ENCODE measurements at places on chromosomes 11 and 22. TPM values are rescaled to one million over a fixed set of nuclear protein-coding genes. Genes with fewer than 3 reads are reported as not detected.

GRCh38 chr22:17115945-17116565 lies 5.1 kb downstream of the TMEM121B start:
- no peak for DNase-seq

GRCh38 chr11:44623731-44624491 lies 58.4 kb downstream of the CD82 start:
- DNase-seq: peak; percentile 43

GRCh38 chr11:79942090-79942489 lies 501.3 kb upstream of the TENM4 start:
- DNase-seq: no peak

DNA sequence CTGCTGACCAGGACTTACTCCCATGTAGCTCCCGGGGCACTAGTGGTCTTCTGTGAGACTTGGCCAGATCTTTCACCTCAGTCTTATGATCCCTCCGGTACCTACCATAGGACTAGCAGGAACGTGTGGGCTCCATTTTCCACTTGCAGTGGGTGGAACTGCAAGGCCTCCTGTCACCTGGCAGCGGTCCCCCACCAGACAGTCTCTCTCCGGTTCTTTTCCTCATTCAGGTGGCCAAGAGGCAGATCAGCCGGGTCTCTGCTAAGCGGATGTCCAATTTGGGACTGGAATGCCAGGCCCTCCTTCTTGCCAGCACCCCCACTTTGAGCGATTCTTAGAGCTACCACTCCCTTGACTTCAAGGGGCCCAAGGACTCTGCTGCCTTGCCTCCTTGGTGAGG lies 158.9 kb downstream of the NAV2 start:
- no peak for DNase-seq

- no peak for DNase-seq
Observed at GRCh38 chr11:6834021-6834420, 11.5 kb upstream of the OR10A5 start.

- no peak for DNase-seq
Observed at GRCh38 chr11:74680035-74680671, 51.1 kb downstream of the CHRDL2 start.

GRCh38 chr11:34150494-34151151 lies 45.2 kb downstream of the NAT10 start:
- no peak for DNase-seq

GRCh38 chr11:82601711-82602110 lies 132.0 kb downstream of the FAM181B start:
- DNase-seq: no peak

- no peak for DNase-seq
Observed at GRCh38 chr22:41508770-41509170, 35.5 kb downstream of the POLR3H start.

The NNMT gene
- 173 TPM for total RNA-seq

DNA sequence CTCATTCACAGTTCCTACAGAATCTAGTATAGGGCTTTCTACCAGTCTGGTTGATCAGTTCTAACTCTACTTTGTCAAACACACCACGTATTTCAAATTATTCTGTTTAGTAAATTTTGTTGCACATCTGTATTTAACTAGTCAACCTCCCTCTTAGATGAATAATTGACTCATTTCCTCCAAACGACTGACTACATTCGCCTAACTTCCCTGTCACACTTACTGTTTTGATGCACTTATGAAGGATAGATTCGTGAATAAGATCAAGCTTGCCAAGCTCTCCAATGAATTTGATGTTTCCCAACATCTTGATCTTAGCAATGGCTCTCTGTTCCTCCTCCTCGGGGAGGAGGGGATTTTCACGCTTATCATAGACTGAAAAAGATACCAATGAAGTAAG lies 5.0 kb downstream of the EIF4G2 start:
- no peak for DNase-seq

DNA sequence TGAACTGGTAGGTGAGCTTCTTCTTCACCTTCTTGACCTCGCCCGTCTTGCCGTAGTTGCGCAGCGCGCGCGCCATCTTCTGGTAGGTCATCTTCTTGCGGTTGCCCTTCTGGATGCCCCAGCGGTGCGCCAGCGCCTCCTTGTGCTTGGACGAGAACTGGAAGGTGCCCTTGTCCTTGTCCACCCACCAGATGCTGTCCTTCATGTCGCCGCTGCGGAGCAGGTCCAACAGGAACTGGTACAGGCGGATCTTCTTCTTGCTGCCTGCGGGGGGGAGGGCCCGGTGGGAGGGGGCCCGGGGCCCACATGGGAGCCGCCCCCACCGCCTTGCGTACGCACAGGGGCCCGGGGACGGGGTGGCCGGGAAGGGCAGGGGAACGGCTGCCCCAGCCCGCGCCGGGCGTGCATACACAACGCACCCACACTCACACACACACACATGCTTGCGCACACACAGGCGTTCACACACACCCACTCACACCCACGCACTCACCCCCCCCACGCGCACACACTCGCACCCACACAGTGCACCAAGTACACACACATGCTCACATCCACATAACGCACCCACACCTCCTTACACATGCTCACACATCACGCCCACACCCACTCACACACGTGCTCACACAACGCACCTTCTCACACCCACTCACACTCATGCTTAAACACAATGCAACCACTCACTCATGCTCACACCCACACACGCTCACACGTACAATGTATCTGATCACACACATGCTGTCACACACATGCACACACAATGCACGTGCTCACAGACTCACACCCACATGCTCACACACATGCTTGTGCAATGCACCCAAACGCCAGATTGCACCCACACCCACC lies 3.0 kb upstream of the MYBPC3 start:
- DNase-seq: peak; percentile 96

- peak; percentile 62 for DNase-seq
Observed at GRCh38 chr11:67613960-67614715, 7.4 kb downstream of the NDUFV1 start.

DNA sequence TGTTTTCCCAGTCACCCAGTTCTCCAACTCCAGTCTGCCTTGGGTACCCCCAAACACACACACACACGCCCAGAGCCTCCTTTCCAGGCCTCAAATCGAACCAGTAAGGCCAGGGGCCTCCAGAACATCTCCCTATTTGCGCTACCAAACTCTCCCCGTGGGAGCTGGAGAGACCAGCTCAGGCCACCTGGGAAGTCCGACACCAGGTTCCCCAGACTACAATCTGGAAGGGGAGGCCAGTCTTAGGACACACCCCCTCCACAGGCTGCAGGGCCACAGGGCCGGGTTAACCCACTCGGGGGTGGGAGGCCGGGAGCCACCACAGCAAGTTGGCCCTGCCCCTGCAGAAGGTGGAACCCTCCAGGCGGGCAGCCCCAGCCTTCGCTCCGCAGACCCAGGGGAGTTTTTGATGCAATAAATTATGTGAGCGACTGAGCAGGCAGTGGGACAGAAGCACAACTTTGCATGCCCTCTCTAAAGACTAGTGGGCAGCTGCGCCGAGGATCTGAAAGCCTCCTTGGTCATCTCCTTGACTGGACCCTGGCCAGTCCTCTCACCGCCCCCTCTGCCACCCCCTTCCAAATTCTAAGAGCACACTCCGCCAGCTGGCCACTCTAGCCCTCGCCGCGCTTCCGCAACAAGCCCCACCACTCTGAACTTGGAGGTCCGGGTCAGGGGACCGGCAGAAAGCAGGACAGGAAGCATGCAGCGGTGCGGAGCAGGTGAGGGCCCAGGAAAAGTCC lies 2.8 kb downstream of the IGF2 start:
- no peak for DNase-seq

- DNase-seq: no peak
Observed at GRCh38 chr11:92449222-92449621, 224.6 kb downstream of the FAT3 start.

The CYP2D6 gene
- total RNA-seq: not detected

DNA sequence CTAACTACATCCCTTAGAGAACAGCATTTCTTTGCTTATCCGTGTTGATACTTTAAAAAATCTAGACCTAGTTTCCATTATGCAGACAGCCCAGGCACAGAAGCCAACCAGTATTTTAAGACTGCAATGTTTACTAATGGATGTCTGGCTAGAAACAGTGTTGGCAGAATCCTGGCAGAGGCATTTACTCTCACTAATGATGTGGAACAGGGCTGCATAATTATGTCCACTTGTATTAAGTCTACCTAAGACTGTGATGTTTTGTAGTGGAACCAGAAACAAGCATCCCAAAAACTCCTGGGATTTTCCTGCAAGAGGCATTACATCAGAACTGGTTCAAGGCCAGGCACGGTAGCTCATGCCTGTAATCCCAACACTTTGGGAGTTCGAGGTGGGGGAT lies 50.2 kb upstream of the PICALM start:
- DNase-seq: no peak

- DNase-seq: peak; percentile 75
Observed at GRCh38 chr11:47152953-47153950, 23.4 kb downstream of the ARFGAP2 start.

The LARGE2 gene
- total RNA-seq: not detected

- DNase-seq: no peak
Observed at GRCh38 chr11:17343907-17344306, 7.7 kb upstream of the NCR3LG1 start.

The OR2AG1 gene
- not detected for total RNA-seq

DNA sequence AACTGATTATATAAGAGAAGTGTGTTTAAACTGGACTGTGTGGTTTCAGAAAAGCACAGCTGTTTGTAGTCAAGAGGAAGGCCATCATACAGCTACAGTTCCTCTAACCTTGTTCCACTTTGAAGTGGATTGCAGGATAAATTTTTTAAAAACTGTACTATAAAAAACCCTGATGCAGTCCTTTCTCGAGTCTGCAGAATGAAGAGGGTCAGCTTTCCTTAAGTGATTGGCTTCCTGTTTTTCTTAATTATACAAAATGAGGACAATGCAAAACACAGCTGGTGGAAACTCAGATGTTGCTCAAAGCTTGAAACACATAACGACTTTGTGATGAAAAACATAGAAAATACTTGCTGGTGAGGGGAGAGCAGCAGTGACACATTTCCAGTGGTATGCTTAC lies 1060.5 kb downstream of the DLG2 start:
- no peak for DNase-seq

- no peak for DNase-seq
Observed at GRCh38 chr11:85825616-85826015, 14.7 kb upstream of the SYTL2 start.

The OR10G8 gene
- not detected for total RNA-seq

The PKP3 gene
- 1.9 TPM for total RNA-seq

DNA sequence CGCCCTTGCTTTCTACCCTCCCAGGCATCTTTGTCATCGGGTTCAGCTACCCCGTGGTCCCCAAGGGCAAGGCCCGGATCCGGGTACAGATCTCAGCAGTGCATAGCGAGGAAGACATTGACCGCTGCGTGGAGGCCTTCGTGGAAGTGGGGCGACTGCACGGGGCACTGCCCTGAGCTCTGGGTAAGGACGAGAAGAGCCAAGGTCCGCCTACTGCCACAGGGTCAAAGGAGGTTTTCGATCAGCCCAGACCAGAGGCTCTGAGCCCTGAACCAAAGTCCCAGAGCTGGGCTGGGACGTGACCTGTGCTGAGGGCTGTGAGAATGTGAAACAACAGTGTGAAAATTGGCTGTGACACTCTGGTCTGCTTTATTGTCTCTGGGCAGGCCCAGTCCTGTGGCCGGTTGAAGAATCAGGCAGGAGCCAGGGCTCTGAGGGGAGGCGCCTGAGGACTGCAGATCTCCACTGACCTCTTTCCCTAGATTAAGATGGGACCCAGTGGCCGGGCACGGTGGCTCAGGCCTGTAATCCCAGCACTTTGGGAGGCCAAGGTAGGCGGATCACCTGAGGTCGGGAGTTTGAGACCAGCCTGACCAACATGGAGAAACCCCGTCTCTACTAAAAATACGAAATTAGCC lies 6.5 kb upstream of the GALR3 start:
- no peak for DNase-seq

GRCh38 chr11:898540-899190 lies 11.9 kb downstream of the CHID1 start:
- DNase-seq: no peak

DNA sequence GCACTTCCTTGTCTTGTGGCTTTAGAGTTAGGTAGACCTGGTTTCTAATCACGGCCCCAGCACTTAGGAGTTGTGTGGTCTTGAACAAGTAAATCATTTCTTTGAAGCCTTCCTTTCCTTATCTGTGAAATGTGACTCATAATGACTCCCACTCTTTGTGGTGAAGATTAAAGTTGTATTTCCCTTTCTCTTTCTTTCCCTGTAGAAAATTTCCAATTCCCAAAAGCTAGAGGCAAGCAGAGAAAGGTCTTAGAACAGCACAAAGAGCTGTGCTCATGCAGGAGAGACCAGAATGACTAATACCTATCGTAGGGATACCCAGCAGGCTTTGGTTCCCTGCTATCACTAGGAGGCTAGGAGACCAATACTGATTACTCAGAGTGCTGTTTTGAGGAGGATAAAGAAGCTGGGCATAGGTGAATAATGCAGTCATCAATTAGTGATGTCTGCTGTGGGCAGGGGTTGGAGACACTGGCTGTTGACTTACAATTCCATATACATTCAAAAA lies 270.7 kb upstream of the SYN3 start:
- peak; percentile 87 for DNase-seq

The NCF4 gene
- total RNA-seq: not detected

The PAFAH1B2 gene
- total RNA-seq: 79.8 TPM

DNA sequence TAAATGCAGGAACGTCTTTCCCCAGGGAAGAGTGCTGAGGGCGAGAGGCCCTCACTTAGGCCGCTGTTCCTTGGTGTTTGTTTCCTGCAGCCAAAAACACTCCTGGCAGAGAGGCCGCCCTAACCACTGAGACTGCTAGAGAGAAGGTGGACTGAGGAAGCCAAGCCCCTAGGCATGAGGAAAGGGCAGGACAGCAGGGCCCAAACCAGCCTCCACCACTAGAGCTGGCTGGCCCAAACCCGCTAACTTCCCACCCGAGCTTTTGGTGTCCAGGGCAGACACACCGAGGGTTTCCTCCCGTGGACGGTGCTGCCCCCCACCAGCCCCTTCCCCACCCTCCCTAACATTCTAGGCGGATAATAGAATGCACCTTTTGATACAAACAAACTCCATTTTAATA lies 6.0 kb downstream of the FGF19 start:
- DNase-seq: no peak

The VWA5A gene
- total RNA-seq: 24.8 TPM

- no peak for DNase-seq
Observed at GRCh38 chr11:21179770-21180169, 510.4 kb downstream of the NELL1 start.

The GTSE1 gene
- 36.2 TPM for total RNA-seq

DNA sequence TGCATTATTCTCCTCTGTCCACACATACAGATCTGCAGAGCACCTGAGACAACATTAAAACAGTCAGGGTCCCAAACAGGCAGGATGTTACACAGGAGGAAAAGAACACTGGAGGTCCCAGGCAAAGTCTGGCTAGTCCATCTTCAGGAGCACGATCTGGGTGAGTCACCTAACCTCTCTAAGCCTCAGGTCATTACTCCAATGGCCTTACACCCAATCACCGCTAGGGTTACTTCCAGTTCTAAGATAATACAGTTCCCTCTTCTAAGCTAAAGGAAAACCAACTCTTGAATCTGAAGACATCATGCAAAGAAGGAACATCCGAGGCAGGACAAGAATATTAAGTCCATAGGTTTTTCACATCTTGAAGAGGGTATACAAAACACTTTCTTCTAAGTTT lies 24.5 kb downstream of the ASCC2 start:
- no peak for DNase-seq

The NELL1 gene
- not detected for total RNA-seq

- DNase-seq: peak; percentile 54
Observed at GRCh38 chr11:43316451-43316850, 4.7 kb downstream of the API5 start.

Measured in SJSA1 (cell line).